ENCODE measurements at places on chromosomes 3 and 15.

- DNase-seq: no peak
Observed at GRCh38 chr15:87816811-87817210, 439.7 kb downstream of the NTRK3 start.

DNA sequence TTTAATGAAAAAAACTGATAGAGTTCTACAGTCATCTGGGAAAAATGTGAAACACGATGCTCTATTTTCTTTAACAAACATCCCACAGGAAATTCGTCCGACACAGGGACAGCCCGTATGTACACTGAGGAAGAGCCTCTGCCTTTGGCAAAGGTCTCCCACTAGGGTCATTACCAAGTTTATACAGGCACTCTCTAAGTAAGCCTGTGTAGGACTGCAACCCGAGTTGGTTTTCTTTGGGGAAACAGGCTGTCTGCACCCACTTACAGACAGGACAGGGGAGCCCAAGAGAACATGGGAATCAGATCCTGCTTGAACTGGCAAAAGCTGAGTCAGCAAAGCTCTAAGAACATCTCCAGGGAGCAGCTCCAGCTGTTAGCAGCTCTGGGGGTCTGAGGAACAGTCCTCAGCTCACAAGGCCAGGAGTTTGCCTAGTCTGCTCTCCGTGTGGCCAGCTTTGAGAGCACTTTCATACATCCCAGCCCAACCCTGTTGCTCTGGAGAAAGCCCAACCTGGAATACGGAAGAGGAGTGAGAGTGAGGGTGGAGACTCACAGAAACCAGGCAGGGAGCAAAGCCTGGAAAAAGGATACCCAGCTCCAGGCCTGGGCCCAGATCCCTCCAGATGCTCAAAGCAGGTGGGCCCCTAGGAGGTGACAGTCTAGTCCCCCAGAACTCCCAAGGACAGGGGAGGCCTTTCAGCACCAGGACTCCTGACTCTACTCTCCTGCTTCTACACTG is 1.9 kb downstream of the TBC1D2B start:
- no peak for DNase-seq

DNA sequence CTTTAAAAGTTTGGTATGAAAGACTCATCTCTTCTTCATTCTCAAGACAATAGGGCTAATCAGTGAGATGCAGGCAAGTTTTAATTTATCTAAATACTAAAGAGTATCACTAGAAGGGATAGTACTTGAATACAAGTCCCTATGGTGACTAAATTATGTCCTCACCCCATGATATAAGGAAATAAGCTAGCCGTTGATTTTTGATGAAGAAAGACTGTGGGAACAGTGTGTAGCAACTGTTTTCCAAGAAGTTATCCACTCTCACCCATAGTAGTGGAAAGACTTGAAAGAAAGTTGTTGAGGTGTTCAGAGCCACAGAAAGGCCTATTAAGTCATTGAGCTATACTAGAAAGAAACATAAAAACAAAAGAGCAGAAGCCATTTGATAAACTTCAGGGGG is 36.7 kb downstream of the PIK3CA start:
- no peak for DNase-seq

DNA sequence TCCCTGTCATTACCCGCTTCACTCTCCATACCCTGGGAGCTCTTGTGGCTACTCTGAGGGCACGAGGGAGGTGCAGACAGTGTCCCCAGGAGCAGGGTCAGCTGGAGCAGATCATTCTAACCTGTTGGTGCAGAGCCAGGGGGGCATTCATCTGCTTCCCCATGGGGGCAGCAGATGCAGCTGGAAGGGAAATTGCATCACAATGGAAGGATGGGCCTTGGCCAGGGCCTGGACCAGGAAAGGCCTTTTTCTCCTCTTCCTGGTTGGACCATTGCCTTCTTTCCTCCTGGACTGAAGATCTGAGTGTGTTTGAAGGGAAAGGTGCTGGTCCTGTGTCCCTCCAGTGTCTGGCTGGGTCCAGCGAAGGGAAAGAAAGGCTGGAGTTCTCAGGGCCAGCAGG is 55.7 kb downstream of the EPHB1 start:
- no peak for DNase-seq

- no peak for DNase-seq
Observed at GRCh38 chr15:98121536-98121935, 161.0 kb downstream of the ARRDC4 start.

DNA sequence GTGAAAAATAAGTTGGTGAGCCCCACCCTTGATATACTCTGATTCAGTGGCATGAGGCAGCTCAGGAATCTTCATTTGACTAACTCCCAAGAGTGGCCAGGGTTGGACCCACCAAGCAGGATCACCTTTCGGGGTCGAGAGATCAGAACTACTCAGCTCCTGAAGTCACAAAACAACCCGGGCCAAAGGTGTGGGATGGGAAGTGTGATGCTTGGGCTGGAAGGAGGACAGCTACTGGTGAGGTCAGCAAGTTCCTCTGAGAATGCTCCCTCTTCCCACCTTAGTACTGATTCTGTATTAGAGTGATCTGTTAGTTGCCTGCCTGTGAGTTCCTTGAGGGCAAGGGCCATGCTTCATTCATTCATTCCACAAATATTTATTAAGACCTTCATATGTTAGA is 15.1 kb downstream of the ESYT3 start:
- no peak for DNase-seq

DNA sequence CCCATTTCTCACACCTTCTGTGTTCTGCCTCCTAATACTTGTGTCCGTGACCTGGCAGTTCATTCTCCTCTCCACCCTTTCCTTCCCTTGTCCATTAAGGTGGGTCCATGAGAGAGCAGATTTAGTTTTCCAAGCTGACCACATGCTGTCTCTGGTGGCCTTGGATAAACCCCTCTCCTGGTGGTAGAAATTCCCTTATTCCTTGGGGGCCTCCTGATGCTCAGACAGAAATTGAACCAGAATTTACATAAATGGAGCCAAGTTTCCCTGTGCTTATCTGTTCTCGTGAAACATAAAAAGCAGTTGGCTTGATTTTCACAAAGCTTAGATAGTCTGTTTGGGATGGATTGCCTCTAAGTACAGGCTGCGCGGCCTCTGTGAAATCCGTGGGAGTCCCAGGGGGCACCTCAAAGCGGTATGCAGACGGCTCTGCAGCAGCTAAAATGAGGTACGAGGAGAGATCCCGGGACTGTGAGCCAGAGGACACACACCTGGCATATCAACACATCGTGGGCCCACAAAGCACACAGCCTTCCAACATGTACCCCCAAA is 101.0 kb upstream of the NMNAT3 start:
- no peak for DNase-seq

- DNase-seq: no peak
Observed at GRCh38 chr3:98563661-98564281, 29.6 kb downstream of the CPOX start.

GRCh38 chr3:133083395-133083794 is 45.2 kb downstream of the TMEM108 start:
- DNase-seq: no peak

- DNase-seq: peak; percentile 25
Observed at GRCh38 chr3:117144853-117145252, 435.3 kb downstream of the TUSC7 start.
